A549 (cell line): ENCODE measurements at places on chromosomes 6 and 20. TPM values are rescaled to one million over a fixed set of nuclear protein-coding genes. Genes with fewer than 3 reads are reported as not detected.

The NKAIN2 gene
- polyA plus RNA-seq, result not detected in 3 replicates

The CTNNBL1 gene
- polyA plus RNA-seq, result 57.9 to 60.4 TPM (median 59.9 TPM) in 3 replicates

The PI16 gene
- polyA plus RNA-seq, result not detected in 3 replicates

The TRIM10 gene
- polyA plus RNA-seq, result 0.03 TPM in 2 of 3 replicates, not detected in the other

- peak; percentile 17 for DNase-seq
These were observed 78.6 kb upstream of the AKAP12 start for GRCh38 chr6:151160929-151161757.

DNA sequence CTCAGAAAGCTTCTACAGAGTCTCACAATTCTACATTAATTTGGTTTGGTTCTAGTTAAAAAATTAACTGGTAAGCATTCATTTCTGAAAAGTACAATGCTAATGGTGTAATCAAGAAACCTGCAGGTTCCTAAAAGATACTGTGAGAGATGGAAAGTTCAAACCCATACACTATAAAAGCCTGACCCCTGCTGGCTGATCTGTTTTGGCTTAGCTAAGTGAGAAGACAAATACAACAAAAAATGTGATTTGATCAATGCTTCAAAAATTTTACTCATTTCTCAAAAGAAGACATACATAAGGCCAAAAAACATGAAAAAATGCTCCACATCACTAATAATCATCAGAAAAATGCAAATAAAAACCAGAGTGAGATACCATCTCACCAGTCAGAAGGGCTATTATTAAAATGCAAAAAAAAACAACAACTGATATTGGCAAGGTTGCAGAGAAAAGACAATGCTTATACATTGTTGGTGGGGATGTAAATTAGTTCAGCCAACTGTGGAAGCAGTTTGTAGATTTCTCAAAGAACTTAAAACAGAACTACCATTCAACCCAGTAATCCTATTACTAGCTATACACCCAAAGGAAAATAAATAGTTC, 102.8 kb downstream of the MOXD1 start:
- peak; percentile 41 for DNase-seq

DNA sequence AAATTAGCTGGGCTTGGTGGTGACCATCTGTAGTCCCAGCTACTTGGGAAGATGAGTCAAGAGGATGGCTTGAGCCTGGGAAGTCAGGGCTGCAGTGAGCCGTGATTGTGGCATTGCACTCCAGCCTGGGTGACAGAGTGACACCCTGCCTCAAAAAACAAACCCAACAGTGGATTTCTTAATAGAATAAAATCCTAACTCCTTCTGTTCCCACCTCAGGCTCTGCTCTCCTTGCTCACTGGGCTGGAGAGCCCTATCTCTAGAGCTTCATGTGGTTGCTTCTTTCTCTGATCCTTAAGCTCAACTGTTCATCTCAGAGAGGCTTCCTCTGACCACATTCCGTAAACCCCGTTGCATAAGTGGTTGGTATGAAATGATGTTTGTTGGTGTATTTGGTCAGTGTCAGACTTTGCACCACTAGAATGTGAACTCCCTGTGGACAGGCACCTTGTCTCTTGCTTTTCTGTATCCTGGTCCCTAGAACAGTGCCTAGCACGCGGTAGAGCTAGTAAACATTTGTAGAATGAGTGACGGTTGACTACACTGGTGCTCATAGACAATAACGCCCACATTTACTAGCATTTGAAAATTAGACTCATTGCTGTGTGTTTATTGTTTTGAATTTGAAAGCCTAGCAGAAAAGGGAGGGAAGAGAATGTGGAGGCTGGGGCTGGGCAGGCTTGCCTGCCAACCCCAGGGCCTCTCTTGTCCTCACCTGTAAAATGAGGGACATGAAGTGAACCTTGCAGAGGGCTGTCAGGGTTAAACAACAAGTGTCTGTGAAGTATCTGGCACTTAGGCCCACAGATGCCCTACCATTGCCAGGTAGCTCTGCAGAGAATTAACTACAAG, 4.2 kb downstream of the MAPRE1 start:
- no peak for DNase-seq

DNA sequence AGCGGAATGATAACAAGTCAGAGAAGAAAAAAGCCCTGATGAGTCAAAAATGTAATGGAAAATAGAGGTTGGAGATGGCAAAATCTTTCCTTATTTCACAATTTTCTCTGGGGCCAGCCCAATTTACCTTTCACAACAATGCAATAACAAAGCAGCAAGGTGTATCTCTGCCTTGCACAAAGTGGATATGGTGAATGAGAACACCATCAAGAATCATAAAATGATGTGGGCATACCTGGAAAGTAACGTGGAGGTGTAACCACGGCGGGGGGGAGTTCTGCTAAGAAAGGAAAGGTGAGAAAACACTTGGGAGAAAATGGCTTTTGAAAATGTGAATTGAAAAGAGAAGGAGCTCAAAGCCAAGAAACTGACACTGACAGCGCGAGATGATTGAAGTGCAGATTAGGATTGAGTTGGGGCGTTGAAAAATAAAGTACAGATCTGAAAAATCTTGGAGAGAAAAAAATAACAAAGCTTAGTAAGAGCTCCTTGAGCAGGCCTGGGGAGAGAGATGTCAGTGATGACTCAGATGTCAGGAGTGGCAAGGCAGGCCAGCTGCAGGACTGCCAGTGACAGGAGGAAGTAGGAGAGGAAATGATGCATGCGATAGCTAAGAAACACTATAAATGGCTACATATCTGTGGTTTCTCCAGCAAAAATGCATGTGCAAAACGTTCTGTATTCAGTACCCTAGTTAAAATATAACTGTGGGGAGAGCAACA, 26.2 kb downstream of the ARHGAP18 start:
- DNase-seq, result peak; percentile 78

DNA sequence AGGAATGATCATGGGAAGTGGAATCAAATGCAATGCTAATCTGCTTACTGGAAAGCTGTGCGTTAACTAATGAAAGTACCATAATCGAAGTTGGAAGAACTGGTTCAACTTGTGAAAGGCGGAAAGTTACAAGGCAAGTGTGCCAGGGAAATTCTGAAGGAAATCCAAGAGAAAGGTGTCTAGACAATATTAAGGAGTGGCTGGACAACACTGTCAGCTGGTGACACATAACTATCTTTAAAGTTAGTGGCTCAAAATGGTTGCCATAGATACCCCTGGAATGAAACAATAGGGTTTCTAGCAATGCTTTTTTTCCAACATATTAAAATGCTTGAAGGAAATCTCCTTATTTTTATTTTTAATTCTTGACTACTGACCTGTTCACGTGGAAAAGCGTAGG, 90.4 kb downstream of the BMP2 start:
- no peak for DNase-seq

DNA sequence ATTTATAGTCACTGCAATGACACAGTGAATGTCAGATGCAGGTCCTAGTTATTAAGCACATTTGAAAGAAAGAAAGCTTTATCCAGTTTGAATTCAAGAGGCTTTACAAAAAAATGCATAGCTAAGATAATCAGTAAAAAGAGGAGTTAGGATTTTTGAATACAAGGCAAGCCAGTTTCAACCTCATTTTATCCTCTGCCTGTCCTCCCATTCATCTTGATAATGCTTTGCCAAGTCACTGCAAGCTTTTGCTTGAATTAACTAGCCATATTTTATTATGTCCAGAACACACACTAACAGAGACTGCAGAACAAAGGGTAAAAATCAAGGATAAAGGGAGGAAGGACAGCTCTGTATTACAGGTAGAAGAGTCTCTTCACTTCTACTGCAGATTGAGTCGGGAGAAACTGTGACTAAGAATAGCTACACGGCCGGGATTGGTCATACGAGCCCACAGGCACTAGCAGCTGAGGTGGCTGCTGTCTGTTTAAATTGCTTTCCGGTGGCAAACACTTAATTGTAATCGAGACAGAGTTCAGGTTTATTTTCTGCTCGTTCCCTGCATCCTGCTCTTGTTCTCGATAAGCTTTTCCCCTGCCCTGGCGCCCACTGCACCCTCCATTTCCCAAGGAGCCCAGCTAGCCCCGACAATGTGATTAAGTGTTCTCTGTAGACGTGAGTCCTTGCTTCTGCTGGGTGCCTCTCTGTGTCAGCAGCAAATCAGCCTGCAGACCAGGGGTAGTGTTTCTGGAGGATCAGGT, 30.5 kb upstream of the AKAP12 start:
- no peak for DNase-seq

DNA sequence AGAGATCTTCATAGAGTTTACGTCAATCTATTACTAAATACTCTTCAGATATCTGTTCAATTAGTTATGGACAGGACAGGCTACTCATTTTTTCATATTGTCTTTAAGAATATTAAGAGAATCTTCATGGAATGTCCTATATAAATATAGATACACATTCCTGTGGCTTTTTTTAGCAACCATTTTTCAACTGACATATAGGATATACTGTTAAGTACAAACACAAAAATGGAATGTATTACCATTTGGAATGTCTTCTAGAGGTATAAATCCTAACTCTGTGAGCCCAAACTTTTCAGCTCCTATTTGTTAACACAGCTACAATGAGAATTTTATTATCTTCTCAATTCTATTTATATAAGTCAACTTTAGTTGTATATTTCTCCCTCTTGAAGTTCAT, 239.6 kb upstream of the DEFB112 start:
- no peak for DNase-seq

GRCh38 chr20:10368702-10369041, 65.3 kb downstream of the MKKS start:
- no peak for DNase-seq

DNA sequence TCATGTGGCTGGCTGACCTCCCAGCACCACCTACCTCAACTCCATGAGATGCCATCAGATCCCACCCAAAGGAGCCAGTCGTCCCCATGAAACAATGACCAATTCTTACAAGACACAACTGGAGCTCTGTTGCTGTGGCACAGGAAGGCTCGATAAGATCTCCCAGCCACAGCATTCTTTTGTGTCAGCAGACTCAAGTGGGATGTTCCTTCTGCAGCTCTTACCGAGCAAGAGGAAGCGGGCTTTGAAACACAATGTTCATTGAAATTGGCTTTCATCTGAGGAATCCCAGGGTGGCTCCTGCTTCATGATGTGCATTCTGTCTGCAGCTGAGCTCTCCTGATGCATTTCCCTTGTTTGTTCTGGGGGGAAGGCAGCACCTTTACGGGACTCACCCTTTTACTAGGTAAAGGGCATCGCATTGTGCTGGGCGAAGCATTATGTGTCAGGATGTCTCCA, 222.0 kb upstream of the SGK1 start:
- no peak for DNase-seq

DNA sequence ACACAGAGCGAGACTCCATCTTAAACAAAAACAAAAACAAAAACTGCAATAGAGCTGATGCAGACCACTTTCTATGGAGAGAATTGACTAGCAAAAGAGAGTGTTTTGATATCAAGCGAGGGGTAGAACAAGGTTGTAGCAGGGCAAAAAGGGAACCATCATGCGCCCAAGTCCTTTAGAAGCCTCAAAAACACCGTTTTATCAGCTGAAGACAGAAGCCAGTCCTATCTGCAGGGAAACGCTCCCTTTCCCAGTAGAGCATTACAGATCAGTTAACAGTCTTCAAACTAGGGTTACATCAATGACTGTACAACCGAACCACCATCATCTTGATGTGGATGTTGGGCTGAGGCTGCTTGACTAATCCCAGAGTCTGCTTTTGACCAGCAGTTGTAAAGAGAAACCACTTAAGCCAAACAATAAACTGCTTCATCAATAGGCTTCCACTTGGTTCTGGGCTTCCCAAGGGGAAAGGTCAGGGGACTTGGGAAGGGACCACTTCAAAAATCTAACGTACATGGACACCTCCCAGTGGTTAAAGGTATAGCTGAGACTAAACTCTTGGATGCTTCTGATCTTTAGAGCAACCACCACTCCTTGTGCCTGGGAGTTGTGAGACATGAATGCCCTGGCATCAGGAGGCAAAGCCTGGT, 59.6 kb upstream of the SPDEF start:
- no peak for DNase-seq

- DNase-seq, result no peak
These were observed 80.2 kb downstream of the GMPR start for GRCh38 chr6:16318538-16318937.

DNA sequence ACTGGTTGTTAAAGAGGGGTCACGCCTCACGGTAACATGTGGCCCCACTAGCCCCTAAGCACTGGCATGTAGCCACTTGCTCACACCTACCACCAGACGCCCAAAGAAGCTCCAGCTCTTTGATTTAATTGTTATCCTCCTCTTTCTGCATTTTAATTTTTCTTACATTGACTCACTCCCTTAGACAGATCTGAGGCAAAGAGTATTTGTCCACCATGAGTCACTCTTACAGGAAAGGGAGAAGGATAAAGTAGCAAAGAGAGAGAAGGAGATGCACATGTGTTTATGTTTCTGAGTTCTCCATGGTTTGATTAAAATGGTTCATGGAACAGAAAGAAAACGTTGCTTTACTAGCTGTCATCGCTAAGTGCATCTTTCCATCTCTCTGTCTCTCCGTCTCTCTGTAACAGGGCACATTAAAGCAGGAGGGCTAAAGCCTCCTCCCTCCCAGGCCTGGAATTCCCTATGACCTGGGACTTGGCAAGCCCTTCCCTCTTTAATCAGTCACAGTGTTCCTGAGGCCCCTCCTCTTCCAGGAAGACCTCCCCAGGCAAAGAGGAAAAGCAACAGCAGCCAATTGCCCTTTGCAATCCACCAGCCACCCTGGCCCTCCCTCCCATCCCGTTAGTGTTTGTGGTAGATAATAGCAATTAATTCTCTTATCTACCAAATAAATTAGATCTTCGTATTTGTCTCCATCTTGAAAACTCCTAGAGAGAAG, 112.8 kb upstream of the TSHZ2 start:
- no peak for DNase-seq

DNA sequence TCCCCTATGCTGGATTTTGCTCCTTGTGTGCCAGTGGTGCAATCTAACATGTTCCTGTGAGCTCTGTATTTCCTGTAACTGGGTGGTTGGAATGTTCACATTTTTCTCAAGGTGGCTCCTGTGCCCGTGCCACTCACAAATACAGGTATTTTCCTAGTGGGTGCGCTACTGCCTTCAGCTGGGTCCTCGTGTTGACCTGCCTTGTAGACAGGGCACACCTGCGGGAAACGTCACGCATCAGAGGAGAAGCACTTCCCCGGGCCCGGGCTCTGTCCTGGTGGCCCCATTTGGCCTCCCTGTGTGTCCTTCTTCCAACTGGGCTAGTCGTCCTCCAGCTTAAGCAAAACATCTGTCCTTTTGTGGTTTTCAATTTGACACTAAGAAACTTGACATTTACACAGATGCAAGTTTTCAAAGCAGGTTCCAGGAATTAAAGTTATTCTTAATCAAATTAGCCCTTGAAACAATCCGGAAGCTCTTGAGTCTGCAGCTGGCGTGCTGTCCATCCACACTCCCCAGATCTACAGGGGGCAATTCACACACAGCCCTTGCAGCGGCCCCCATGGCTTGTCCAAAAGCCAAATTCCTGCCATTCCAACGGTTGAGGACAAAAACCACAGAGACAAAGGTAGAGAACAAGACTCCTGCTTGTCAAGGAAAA, 275.1 kb downstream of the CDC5L start:
- DNase-seq, result no peak

GRCh38 chr20:51140671-51141070, 117.8 kb upstream of the KCNG1 start:
- no peak for DNase-seq
